ENCODE measurements at places on chromosomes 12 and 14.
A peak's percentile ranks its signal among the peaks of the same experiment; 100 is the strongest.

DNA sequence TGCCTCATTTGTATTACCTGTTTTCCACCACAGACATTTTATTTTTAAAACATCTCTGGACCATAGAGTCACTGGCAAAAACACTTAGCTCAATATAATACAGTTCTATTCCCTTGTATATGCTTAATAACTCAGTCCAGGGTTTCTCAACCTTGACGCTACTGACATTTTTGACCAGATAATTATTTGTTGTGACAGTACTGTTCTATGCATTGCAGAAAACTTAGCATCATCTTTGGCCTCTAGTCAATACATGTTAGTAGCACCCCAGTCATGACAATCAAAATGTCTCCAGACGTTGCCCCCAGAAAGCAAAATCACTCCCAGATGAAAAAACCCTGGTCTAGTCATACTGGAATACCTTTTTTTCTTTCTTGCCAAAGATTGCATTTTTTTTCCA, 174.7 kb downstream of the TMEM132D start:
- no peak for DNase-seq

DNA sequence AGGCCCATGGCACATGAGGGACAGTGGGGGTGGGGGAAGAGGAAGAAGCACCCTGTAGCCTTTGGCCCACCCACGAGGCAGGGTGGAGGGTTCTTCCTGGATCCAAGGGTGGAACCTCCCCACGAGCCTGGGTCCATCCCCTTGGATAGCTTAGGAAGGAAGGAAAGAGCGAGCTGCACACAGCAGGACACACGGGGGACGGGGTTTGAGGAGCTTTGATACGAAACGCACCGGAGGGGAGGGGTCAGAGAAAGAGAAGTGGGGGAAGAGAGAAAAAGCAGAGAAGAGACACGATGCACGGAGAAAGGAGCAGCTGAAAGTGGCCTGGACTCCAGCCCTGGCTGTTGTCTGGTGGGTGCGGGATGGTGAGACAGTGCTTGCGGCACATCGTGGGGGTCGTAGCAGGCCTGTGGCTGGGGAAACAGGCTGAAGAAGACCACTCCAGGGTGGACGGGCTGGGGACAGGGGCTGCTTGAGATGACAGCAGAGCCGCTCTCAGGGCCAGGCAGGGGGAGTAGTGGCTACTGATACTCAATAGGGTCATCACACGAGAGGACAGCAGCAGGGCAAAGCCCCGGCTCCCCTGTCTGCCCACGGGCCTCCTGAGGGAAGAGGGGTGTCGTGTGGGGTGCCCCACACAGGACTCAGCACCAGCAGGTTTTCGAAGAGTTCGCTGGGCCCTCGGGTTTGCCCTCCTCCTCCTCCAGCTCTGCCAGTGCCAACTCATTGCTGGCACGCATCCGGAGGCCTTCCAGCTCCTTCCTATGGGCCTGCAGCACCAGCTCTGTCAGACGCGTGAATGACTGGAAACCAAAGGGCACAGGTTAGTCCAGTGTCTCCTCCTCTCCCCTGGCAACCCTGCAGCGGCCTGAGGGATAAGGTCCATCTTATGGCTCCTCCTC, 5.4 kb upstream of the GPX2 start:
- no peak for DNase-seq

DNA sequence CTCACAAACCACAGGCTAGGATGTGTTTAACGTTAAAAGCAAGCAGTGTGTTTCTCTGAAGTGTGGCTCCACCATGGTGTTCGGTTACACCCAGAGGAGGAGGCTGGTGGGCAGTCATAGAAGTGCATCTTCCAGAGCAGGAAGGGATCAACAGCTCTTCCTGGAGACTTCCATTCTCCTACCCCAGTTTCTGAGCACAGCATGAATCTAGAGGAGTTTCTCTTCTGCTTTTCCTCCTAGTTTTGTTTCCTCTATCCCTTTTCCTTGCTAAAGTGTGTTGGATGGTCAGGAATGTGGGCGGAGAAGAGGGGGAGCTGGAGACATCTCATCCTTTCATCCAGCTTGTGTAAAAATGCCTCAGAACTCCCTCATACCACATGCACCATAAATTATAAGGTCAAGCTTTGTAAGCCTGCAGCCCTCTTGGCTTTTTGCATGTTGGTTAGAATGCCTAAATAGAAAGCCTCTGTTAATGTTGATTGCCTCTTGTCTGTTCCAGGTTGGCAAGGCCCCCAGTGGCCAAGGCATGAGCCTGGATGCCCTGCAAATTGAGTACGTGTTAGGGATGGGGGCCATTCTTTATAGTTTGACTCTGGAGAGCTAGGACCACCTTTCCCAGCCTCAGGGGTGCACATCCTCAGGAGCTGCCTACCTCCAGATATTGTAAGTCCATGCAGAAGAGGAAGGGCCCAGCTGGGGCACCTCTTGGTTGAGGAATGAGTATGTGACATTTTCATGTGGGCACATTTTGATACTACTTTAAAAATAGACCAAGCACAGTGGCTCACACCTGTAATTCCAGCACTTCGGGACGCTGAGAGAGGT, 4.0 kb upstream of the CKAP4 start:
- DNase-seq, result peak; percentile 40

- DNase-seq, result no peak
Observed at GRCh38 chr14:46147452-46147851, 504.1 kb downstream of the RPL10L start.

- DNase-seq, result no peak
Observed at GRCh38 chr14:35998303-35998702, 172.2 kb downstream of the BRMS1L start.

- DNase-seq, result peak; percentile 58
Observed at GRCh38 chr12:6934110-6934509, 6.4 kb downstream of the ATN1 start.

DNA sequence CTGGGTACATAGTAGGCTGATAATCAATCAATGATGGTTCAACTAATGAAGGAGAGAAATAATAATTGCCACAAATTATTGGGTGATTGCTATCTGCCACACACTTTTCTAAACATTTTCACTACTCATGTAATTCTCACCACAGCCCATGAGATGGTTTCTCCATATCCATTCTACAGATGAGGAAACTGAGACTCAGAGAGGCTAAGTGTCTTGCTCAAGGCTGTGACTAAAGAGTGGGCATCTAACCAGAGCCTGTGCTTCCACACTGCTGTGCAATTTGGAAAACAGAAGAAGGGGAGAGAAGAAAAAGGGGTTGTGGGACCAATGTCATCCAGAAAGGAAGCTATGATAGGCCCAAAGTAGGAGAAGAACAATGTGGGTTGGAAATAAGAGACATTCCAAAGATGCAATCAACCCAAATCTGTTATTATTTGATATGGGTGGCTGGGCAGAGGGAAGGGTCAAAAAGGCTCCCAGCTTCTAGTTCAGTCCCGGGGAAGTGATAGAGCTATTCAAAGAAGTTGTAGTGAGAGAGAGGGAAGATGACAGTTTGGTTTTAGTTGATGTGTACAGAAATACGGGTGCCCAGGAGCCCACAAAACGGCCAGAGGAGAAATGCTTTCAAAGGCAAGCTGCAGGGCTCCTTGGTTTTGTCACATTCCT, 483 bp upstream of the NR1H4 start:
- DNase-seq, result no peak

DNA sequence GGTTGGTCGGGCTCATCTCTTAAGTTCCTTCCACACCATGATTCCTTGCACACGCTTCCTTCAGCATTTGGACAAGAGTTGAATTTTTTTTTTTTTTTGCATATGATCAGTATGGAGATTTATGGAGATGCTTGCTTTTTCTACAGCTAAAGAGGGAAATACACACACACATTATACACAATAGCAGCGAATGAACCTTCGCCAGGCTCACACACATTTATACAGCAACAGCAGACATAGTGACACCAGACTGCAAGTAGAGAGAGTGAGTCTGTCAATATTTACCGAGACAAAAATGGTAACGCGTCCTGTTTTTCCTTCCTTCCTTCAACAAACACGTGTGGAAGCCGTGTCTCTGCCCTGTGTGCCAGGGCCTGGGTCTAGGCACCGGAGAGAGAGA, 897.9 kb downstream of the BCL11B start:
- no peak for DNase-seq

DNA sequence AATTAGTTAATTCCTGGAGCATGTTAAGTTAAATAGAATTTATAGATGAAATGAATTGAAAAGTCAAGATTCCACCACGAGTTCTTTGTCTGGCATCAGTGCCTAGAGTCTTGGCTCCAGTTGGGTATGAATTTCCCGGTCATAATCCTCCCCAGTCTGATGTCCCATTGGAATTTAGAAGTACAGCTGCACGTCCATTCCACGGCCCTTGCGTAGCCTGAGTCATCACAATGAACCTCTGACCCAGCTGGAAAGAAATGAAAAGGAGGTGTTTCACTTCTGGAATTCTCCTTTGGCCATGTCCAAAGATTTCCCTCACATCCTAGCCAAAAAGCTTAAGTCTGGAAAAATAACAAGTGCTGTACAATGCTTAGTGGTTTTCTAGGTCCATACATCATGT, 122.7 kb downstream of the KICS2 start:
- DNase-seq, result peak; percentile 97

- DNase-seq, result no peak
Observed at GRCh38 chr12:105706973-105707334, 376.5 kb downstream of the C12orf75 start.

DNA sequence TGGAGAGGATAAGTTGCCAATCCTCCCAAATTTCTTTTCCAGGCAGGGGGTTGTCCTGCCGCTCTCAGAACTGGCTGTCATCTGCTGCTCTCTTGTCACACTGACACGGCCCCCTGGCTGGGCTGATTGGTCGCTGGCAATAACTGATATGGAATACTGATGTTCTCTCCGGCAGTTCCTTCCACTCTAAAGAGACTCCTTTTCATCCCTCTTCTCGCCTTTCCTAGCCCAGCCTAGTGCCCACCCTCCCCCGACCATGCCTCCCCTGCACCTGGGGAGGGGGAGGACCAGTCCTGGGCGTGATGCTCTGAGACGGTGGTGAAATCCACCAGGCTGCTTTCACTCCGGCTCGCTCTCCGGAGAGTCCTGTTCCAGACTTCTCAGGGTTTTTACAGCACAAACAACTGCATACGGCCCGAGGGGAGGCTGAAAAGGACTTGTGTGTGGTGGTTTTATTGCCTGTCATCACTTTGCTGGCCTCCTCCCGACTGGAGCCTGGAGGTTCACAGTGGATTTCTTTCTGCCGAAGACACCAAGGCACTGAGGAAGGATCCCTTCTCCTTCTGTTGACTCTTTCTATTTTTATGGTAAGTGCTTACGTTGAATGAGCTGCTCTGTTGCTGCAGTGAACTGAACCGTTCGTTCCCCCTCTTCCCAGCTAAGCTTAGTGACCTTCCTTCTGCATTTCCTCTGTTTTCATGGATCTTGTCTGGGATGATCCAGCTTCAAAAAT, at the start of gene ANO4:
Gene ANO4 (plus strand): TSS at position 336 of the 733 bp plus-strand sequence. CDS start 107,010 bp downstream, outside the sequence.
- no peak for DNase-seq

DNA sequence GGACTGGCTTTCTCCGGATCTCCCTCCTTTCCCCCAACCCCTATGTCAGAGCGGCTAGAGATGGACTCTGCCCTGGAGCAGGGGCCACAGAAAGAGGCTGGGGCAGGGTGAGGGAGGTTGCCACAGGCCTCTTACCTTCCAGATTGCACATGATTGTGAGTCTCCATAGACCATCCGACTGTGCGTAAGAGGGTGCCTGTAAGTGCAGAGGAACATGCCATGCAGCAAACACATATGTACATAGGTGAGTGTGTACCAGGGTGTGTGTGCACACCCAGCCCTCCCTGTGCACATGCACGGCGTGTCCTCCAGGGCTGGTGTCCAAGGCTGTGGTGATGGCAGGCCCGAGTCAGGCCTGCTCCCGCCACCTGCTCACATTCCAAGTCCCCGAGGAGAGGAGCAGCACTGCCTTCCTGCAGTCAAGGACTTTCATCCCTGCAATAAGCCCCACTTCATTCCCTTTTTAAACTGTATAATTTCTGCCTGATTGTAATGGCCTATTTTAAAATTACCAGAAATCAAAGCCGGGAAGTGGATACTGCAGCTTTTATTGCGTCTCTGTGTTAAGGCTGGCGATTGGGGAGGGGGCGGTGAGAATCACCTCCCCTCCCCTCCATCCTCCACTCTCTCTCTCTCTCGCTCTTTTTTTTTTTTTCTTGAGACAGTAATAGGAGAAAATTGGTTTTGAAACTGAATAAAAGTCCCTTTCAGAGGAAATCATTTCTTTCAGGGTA, 28.5 kb downstream of the FAM222A start:
- DNase-seq, result no peak

- peak; percentile 66 for DNase-seq
Observed at GRCh38 chr12:1779783-1780182, 40.6 kb upstream of the LRTM2 start.

GRCh38 chr14:56751471-56751870, 58.8 kb downstream of the OTX2 start:
- no peak for DNase-seq

DNA sequence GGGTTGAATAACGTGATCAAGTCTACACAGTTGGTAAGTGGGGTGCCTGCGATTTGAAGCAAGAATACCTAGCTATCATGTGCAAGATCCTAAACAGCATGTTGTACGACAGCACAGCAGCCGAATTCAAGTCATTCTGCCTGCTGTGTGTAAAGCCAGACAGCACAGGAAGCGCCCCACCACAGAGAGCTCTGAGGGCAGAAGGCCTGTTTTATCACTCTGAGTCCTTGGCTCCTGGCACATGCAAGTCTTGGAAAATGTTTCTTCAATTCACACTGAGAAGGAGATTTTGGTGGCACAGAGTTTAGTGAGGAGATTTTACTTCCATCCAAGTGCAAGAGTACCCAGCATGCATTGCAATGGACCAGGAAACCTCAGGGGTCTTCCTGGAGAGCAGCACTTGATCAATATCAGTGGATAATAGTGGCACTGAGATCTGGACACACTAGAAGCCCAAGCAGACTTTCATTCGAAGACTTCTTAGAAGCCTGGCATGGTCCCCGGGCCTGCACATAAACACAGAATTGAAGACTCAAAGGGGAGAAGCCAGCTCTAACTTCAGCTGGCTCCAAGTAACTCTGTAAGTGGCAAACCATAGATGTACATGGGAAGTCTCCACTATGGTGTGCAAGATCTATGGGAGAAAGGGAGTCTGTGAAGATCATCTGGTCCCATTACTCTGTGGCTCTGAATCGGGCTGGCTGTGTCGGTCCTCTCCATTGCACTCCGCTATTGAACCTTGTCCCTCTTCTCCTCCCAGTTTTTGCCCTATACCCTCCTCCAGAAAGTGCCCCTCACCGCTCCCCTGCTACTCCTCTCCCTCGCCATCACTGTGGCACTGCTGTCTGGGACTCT, 1.5 kb upstream of the KRT1 start:
- DNase-seq, result no peak

DNA sequence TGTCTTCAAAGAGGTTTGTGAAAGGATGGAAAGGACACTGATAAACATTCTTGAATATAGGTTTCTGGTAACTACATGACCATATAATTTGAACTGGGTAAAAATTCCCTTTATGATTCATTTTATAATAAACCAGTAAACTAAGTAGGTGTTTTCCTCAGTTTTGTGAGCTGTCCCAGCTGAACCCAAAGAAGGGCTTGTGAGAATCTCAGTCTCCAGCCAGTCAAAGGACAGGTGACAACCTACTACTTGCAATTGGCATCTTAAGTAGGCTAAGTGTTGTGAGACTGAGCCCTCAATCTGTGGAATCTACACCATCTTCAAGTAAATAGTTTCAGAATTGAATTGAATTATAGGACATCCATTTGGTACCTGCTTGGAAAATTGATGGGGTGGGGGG, 75.2 kb downstream of the MYF5 start:
- DNase-seq, result no peak

GRCh38 chr12:76876696-76877229, 2.1 kb downstream of the CSRP2 start:
- no peak for DNase-seq

- peak; percentile 33 for DNase-seq
Observed at GRCh38 chr14:64038841-64039542, 186.2 kb downstream of the SYNE2 start.
